Activated CD4-positive, alpha-beta T cell treated with anti-CD3 and anti-CD28 coated beads for 36 hours (primary cell): ENCODE measurements at places on chromosomes 16 and 17. TPM values are rescaled to one million over a fixed set of nuclear protein-coding genes. Genes with fewer than 3 reads are reported as not detected.

- no peak overlapping the region for H3K27ac ChIP-seq
- no peaks in the 10 kb centered on the region for H3K27me3 ChIP-seq
- DNase-seq, result no peak
- H3K4me1 ChIP-seq, result no peaks in the 10 kb centered on the region
Observed at GRCh38 chr16:9566099-9566498, 474.7 kb downstream of the HAPSTR1 start.

- no peaks in the 10 kb centered on the region for H3K4me1 ChIP-seq
- H3K27me3 ChIP-seq, result peaks cover 12% of the 10 kb centered on the region
- no peak overlapping the region for H3K27ac ChIP-seq
- H3K4me3 ChIP-seq, result no peak overlapping the region
Observed at GRCh38 chr16:55389426-55390073, 65.5 kb downstream of the IRX6 start.

Gene KRT14
- total RNA-seq, result not detected

GRCh38 chr17:60618080-60618479, 18.1 kb downstream of the PPM1D start:
- H3K4me1 ChIP-seq, result peaks cover 23% of the 10 kb centered on the region
- no peak overlapping the region for H3K27ac ChIP-seq
- H3K4me3 ChIP-seq, result no peak overlapping the region
- no peak for DNase-seq
- peaks cover 2% of the 10 kb centered on the region for H3K36me3 ChIP-seq
- H3K27me3 ChIP-seq, result no peaks in the 10 kb centered on the region

Gene CYGB
- not detected for total RNA-seq

Gene PPM1E
- total RNA-seq, result not detected

Gene KRTAP4-1
- not detected for total RNA-seq

DNA sequence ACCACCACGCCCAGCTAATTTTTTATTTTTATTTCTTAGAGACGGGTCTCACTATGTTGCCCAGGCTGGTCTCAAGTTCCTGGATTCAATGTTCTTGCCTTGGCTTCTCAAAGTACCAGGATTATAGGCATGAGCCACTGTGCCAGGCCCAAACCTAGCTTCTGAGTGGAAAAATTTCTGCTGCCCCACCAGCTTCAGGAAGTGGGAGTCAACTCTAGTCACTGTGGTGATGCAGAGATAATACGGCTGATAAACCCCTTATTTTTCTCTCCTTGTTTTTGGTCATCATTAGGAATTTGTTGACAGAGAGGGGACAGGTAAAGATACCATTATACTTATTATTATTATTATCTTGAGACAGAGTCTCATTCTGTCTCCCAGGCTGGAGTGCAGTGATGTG, 27.8 kb upstream of the PHOSPHO1 start:
- no peaks in the 10 kb centered on the region for H3K27me3 ChIP-seq
- H3K4me3 ChIP-seq, result no peak overlapping the region
- peaks cover 7% of the 10 kb centered on the region for H3K4me1 ChIP-seq
- no peaks in the 10 kb centered on the region for H3K36me3 ChIP-seq
- DNase-seq, result no peak
- H3K27ac ChIP-seq, result no peak overlapping the region

- peaks cover 3% of the 10 kb centered on the region for H3K27me3 ChIP-seq
- no peaks in the 10 kb centered on the region for H3K36me3 ChIP-seq
- no peak for DNase-seq
- no peak overlapping the region for H3K4me3 ChIP-seq
- H3K4me1 ChIP-seq, result no peaks in the 10 kb centered on the region
Observed at GRCh38 chr17:12579288-12579687, 86.4 kb upstream of the MYOCD start.

Gene CIBAR2
- total RNA-seq, result not detected

DNA sequence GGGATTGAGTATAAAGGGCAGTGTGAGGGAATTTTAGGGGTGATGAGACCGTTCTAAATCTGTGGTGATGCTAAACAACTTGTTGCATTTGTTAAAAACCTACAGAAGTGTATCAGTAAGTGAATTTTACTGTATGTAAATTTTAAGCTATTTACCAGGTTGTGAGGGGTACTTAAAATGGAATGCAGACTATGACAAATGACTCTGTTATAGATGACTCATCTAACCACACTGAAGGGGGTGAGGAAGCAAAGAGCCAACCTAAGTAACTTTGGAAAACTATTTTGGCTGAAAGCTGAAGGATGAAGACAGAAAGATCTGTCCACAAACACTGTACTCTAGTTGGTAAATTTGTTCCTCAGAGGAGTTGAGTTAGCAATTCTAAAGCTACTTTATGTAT, 5.3 kb upstream of the MKS1 start:
- no peaks in the 10 kb centered on the region for H3K36me3 ChIP-seq
- H3K4me3 ChIP-seq, result no peak overlapping the region
- H3K27ac ChIP-seq, result no peak overlapping the region
- peaks cover 17% of the 10 kb centered on the region for H3K27me3 ChIP-seq
- peaks cover 14% of the 10 kb centered on the region for H3K4me1 ChIP-seq
- no peak for DNase-seq

GRCh38 chr17:13346081-13346533, 255.6 kb downstream of the HS3ST3A1 start:
- H3K4me3 ChIP-seq, result no peak overlapping the region
- peak; percentile 4 for DNase-seq
- H3K27ac ChIP-seq, result peak overlapping the region; percentile 49
- peaks cover 5% of the 10 kb centered on the region for H3K27me3 ChIP-seq

GRCh38 chr17:1997289-1997926, 27.7 kb downstream of the RTN4RL1 start:
- H3K4me1 ChIP-seq, result no peaks in the 10 kb centered on the region
- peaks cover 23% of the 10 kb centered on the region for H3K27me3 ChIP-seq
- no peak overlapping the region for H3K4me3 ChIP-seq

GRCh38 chr16:14280541-14280940, 209.4 kb downstream of the MRTFB start:
- DNase-seq, result no peak
- no peak overlapping the region for H3K4me3 ChIP-seq
- no peaks in the 10 kb centered on the region for H3K36me3 ChIP-seq
- no peak overlapping the region for H3K27ac ChIP-seq
- H3K4me1 ChIP-seq, result peaks cover 7% of the 10 kb centered on the region
- peaks cover 2% of the 10 kb centered on the region for H3K27me3 ChIP-seq

DNA sequence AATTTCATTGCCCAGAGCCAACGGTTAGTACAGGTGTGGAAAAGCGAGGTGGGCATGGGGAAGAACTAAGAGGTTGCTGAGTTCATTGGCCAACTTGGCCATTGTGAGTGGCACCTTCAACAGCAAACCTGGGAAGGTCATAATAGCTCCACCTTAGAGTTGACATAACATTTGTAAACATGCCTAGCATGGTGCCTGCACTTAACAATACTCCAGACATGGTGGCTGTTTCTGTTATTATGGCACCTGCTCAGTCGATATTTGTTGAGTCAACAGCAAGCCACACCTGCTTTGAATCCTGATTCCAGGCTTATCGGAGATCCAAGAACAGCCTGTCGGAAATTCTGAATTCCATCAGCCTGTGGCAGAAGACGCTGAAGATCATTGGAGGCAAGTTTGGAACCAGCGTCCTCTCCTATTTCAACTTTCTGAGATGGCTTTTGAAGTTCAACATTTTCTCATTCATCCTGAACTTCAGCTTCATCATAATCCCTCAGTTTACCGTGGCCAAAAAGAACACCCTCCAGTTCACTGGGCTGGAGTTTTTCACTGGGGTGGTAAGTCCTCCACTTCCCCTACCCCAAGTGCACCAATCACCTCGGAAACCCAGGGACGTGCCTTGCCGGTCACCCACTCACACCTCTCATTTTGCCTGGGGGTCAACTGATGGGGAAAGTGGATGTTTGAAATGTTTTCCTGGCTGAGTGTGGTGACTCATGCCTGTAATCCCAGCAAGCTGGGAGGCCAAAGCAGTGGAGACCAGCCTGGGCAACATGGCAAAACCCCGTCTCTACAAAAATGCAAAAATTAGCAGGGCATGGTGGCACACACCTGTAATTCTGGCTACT, 46.0 kb downstream of the TMC5 start:
- DNase-seq, result no peak
- no peaks in the 10 kb centered on the region for H3K4me1 ChIP-seq
- H3K27ac ChIP-seq, result no peak overlapping the region
- no peaks in the 10 kb centered on the region for H3K36me3 ChIP-seq

DNA sequence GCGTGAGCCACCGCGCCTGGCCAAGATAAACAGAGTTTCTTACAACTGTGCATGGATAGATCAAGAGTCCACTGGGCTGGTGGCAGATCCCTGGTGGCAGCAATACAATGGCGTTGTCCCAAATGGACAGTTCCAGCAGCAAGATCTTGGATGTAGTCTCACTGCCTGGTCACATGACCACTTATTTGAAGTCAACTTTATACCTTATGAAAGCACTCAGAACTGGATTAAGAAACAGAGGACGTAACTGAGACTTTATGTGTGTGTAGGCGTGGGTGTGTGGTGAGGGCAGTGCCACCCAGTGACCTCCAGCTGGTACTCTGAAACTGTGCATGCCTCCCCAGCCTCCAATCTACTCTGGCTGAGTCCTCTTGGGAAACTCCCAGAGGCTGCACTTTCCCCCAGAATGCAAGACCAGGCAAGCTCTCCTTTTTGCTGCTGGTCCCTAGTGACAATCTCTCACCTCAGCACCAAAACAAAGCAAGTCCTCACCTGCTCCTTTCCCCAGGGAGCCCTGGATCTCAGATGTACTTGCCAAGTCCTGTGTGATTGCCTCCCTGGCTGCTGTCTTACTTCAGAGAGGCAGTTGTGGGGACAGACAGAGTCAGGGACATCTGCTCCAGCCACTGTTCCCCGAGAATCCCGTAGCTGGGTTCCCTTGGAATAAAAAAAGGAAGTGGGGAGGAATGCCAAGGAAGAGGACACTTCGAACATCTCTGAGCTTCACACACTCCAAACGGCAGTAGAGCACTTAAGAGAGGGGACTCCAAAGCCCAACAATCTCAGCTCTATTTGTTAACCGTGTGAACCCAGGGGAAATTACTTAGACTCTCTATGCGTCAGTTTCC, 11.7 kb upstream of the ST6GALNAC2 start:
- H3K27ac ChIP-seq, result no peak overlapping the region
- no peaks in the 10 kb centered on the region for H3K36me3 ChIP-seq
- peaks cover 9% of the 10 kb centered on the region for H3K27me3 ChIP-seq
- H3K4me3 ChIP-seq, result no peak overlapping the region
- DNase-seq, result no peak

- peaks cover 72% of the 10 kb centered on the region for H3K36me3 ChIP-seq
- no peak overlapping the region for H3K4me3 ChIP-seq
- no peak for DNase-seq
- H3K27ac ChIP-seq, result peak overlapping the region; percentile 6
Observed at GRCh38 chr17:80389011-80389995, 25.7 kb upstream of the ENDOV start.

Gene ITGAL
- total RNA-seq, result 210 TPM

DNA sequence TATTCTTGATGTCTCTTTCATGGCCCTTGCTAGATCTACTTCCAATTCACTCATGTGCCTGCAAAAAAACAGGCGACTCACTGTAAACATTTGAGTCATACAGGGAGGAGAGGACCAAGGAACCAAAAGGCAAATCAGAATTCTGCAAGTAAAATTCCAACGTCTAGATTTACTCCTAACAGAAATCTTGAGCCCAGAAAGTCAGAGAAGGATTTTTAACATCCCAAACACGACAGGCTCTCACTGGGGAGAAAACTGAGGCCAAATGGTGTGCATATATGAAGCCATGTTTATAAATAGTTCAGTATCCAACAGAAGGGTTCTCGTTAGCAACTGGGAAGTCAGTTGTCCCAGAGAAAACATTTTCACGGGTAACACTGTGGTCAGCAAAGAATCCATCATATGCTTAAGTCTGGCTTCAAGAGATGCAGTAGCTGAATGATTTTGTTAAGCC, 40.1 kb downstream of the LITAF start:
- DNase-seq, result no peak
- peak overlapping the region; percentile 23 for H3K27ac ChIP-seq
- peaks cover 4% of the 10 kb centered on the region for H3K4me1 ChIP-seq

DNA sequence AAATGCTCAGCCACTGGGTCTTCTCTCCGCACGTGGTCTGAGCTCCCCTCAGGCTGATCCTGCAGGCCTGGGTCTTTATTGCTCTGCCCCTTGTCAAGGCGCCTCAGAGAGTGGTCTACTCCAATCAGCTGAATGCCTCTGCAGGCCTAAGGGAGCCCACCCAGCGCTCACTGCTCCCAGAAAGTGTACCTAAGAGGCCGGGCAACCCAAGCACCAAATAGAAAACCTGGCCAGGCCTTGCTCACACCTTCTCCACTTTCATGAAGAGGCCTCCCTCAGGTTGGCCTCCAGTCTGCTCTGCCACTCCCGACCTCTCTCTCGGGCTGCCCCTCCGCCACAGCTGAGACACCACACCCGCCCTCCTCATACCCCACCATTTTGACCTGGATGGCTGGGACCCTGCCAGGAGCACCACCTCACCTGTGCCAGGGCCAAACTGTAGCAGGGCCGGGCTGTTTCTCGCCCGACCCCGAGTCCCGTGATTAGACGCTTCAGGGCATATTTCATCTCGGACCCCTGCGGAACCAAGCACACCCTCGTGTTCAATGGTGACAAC, 665 bp downstream of the MYBBP1A start:
- no peak for DNase-seq
- peaks cover 33% of the 10 kb centered on the region for H3K36me3 ChIP-seq
- peak overlapping the region; percentile 96 for H3K27ac ChIP-seq
- H3K4me3 ChIP-seq, result peak overlapping the region; percentile 93
- H3K4me1 ChIP-seq, result peaks cover 21% of the 10 kb centered on the region
- H3K27me3 ChIP-seq, result no peaks in the 10 kb centered on the region

DNA sequence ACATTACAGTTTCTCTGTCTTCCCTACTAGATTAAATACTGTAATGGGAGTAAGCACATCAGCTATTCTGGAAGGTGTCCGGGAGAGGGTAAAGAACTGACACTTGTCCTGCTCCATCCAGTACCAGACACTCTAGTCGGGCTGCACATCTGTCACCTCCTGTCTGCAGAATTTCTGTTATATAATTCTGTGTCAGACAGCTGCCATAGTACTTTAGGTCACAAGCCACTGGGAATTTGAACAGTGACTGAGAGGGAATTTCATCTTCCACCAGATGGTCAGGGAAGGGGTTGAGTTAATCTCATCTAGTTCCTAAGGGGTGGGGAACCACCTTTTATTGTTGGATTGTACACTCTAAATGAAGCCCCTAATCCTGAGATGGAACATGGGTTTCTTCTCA, 58.6 kb upstream of the NUDT7 start:
- H3K4me1 ChIP-seq, result no peaks in the 10 kb centered on the region
- H3K27ac ChIP-seq, result no peak overlapping the region
- H3K27me3 ChIP-seq, result peaks cover 27% of the 10 kb centered on the region
- DNase-seq, result no peak
- H3K36me3 ChIP-seq, result no peaks in the 10 kb centered on the region

- DNase-seq, result no peak
- H3K27ac ChIP-seq, result no peak overlapping the region
- H3K36me3 ChIP-seq, result no peaks in the 10 kb centered on the region
- H3K4me3 ChIP-seq, result no peak overlapping the region
- no peaks in the 10 kb centered on the region for H3K27me3 ChIP-seq
Observed at GRCh38 chr16:49800876-49801275, 55.0 kb downstream of the ZNF423 start.

GRCh38 chr16:74558873-74559272, 48.0 kb downstream of the GLG1 start:
- H3K36me3 ChIP-seq, result peaks cover 6% of the 10 kb centered on the region
- no peak for DNase-seq
- H3K27me3 ChIP-seq, result no peaks in the 10 kb centered on the region
- H3K4me3 ChIP-seq, result no peak overlapping the region
- no peak overlapping the region for H3K27ac ChIP-seq
